ENCODE measurements at places on chromosomes 16 and 17.

DNA sequence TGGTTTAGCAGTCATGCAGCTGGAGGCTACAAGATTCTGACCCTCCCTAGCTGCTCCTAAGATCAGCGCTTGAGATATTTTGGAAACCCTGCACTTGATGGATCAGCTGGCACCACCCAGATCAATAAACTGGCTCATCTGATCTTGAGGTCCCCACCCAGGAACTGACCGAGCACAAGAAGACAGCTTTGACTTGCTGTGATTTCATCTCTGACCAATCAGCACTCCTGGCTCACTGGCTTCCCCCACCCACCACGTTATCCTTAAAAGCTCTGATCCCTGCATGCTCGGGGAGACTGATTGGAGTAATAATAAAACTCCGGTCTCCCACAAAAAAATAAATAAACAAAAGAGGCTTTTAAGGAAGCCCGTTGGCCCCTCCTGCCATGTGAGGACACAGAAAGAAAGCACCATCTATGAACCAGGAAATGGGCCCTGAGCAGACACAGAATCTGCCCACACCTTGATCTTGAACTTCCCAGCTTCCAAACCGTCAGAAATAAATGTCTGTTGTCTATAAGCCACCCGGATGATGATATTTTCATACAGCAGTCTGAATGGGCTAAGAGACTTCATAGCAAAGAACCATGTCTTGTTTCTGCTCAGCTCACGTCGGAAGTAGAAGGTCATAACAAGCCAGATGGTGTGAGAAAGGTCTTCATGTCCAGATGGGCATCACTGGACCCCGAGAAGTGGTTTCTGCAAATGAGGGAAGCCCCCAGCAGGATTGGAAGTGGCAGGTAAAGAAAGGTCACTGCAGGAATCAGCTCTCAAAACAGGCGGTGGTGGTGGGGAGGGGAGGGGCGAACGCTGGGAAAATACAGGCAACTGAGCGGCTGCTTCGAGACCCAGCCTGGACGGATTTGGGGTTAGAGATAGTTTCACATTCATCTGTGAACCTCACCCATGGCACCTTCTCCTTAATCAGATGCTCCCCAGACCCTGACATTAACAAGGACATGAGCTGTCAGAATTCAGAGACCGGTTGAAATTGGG lies 19.8 kb upstream of the RPH3AL start:
- DNase-seq, result no peak

GRCh38 chr16:2883458-2883908 lies 468 bp downstream of the FLYWCH2 start:
- DNase-seq, result no peak

DNA sequence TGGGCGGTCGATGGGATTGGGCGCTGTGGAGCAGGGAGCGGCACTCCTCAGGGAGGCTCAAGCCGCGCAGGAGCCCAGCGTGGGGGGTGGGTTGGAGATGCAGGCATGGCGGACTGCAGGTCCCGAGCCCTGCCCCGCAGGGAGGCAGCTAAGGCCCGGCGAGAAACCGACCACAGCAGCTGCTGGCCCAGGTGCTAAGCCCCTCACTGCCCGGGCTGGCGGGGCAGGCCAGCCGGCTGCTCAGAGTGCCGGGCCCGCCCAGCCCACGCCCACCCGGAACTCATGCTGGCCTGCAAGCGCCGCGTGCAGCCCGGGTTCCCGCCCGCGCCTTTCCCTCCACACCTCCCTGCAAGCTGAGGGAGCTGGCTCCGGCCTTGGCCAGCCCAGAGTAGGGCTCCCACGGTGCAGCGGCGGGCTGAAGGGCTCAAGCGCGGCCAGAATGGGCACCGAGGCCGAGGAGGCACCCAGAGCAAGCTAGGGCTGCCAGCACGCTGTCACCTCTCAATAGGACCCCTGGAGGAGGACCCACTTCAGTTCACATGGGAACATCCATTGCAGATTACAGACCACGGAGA lies 20.5 kb upstream of the METTL16 start:
- no peak for DNase-seq

DNA sequence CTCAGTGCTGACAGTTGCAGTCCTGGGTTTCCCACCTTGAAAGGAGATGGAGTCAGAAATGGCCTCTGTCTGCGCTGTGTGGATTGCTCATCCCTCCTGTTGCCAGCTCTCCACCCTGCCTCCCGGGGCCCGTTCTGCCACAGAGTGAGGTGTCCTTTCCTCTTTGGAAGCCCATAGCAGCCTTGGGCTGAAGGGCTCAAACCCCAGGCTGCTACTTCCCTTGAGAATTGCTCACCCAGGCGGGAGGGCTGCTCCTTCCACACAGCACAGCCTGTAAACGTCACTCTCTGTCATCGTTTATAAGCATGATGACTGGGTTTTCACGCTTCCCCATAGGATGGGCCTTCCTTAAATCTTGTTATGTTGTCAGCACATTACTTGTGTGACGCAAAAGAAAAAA lies 62.7 kb downstream of the FOXK2 start:
- DNase-seq, result no peak

GRCh38 chr17:37741341-37742115 lies 3.3 kb downstream of the HNF1B start:
- no peak for DNase-seq

- DNase-seq, result no peak
These were observed 7.8 kb upstream of the CCL15 start for GRCh38 chr17:36008998-36009665.

- no peak for DNase-seq
These were observed 3.4 kb downstream of the HROB start for GRCh38 chr17:44144966-44145739.

Data from NCI-H524 treated with DMSO at 0.1 percent for 48 hours (cell line).